ENCODE measurements at places on chromosomes 5 and 9.

GRCh38 chr9:135212961-135213360 lies 125.5 kb downstream of the OLFM1 start:
- no peak for DNase-seq

- no peak for DNase-seq
Observed at GRCh38 chr9:389159-389558, 174.5 kb downstream of the DOCK8 start.

DNA sequence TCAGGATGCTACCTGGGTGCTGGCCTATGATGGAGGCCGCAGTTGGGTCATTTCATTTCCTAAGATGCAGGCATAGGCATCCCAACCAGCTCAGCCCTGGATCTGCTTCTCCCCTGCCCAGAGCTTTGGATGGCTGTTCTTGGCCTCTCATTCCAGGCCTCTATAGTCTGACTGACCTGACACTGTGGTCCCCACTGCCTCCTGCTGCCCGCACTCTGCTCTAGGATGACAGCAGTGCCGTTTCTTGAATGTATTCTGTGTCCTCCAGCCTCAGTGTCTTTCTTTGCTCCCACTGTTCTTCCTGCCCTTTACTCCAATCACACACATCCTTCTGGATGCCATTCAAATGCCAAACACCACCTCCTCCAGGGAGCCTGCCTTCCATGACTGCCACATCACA lies 235.7 kb downstream of the HSPA4 start:
- DNase-seq, result no peak

- DNase-seq, result no peak
Observed at GRCh38 chr5:151670083-151670686, 16.5 kb downstream of the SPARC start.

DNA sequence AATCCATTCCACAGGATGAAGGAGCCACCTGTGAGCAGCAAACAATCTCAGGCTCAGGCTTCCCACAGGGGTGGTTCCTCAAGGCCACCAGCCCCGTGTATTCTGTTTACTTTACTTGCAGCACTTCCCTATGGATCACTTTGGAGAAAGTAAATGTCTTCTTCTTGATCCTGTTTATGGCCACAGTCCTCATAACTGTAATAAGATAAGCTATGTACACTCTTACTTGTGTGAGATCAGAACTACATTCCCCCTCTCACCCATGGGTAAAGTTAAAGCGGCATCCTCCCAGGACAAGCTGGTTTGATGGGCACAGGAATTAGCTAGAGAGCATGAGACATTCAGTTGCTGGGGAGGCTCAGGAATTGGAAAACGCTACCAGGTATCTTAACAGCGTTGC lies 86.1 kb downstream of the TMEM215 start:
- no peak for DNase-seq

DNA sequence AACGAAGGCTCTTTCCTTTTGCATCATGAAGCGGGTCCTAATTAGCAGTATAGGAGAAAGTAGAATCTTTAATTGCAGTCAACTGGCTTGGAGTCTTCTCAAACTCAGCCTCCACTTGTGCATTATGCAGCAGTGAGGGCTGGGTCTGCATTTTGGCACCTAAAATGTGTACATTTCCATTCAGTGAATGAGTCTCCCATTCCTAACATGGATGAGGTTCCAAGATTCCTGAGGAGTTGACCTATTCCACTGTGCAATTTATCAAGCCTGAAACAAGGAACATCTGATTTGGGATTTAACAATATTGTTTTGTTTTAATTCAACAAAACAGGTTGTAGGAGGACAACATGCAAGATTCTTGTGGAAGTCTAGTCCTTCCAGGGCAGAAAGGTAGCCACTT lies 171.8 kb upstream of the S1PR3 start:
- DNase-seq, result no peak

- DNase-seq, result no peak
Observed at GRCh38 chr5:14415024-14415697, 166.4 kb upstream of the OTULINL start.

GRCh38 chr5:128913551-128913950 lies 51.7 kb upstream of the SLC27A6 start:
- DNase-seq, result no peak

DNA sequence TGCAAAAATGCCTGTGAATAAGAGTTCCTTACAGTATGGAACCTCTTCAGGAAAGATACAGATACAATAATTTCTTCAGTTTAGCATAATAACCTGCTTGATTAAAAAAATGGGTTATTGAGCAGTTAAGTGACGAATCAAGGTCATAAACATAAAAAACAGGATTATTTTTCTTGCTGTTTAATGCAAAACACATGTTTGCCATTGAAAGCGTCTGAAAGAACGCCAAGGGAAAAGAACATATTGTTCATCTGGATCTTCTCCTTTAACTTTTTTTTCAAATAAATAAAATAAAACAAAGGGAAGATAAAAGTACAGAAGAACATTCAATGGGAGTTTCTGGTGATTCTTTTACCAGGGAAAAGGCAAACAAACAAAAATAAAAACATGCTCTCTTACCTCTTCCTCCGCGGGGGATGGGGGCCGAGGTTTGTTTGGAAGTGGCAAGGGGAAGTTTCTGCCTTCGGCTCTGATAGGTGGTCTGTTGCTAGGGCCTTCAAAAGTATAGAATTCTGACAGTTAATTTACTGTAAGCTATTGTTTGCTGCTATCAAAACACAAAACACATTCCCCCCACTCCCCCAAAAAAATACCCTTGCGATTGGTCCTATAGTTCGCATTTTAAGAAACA lies 20.1 kb downstream of the C5orf58 start:
- DNase-seq, result no peak

GRCh38 chr5:58893551-58893950 lies 310.7 kb downstream of the RAB3C start:
- no peak for DNase-seq

Measured in NCI-H774 (cell line).